Activated CD4-positive, alpha-beta memory T cell treated with anti-CD3 and anti-CD28 coated beads, Interleukin-2, amount 10 ng/mL, durations not matched to agents 7 days and 5 days (primary cell): ENCODE measurements at places on chromosomes 11 and 22. TPM values are rescaled to one million over a fixed set of nuclear protein-coding genes. Genes with fewer than 3 reads are reported as not detected.
A peak's percentile ranks its signal among the peaks of the same experiment; 100 is the strongest.

The OR4C13 gene
- not detected for total RNA-seq

The SCN2B gene
- not detected for total RNA-seq

The TNNT3 gene
- 9.7 TPM for total RNA-seq

The OR5L1 gene
- not detected for total RNA-seq

The ACR gene
- total RNA-seq = not detected

The OR2AG1 gene
- total RNA-seq = not detected

The OR8A1 gene
- not detected for total RNA-seq

The C11orf65 gene
- 0.58 TPM for total RNA-seq

The POU2AF2 gene
- not detected for total RNA-seq

The ST14 gene
- total RNA-seq = not detected

- no peak for DNase-seq
Observed at GRCh38 chr11:26849036-26849435, 127.2 kb upstream of the SLC5A12 start.

GRCh38 chr11:67420646-67421429, 5.4 kb downstream of the CARNS1 start:
- peak; percentile 97 for DNase-seq

- no peak for DNase-seq
Observed at GRCh38 chr11:26719289-26719973, 2.4 kb downstream of the SLC5A12 start.

DNA sequence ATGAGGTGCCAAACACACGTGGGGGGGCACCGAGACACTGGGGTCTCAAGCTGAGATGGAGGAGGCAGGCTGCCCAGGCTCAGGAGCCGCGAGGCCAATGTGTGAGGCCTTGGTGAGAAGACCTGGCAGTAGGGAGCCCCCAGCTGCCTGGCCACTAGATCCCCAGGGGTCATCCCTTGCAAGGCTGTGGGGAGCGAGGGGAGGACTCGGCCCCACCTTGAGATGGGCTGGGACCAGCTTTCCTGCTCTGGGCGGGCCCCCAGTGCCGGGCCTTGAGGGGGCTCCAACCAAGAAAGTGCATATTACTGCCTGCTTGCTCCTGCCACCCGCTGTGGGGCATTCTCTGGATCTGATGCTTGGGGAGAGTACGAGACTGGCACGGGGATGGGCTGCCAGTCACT, 107.0 kb downstream of the CTTN start:
- DNase-seq = no peak

- DNase-seq = no peak
Observed at GRCh38 chr11:85590848-85591483, 36.2 kb downstream of the DLG2 start.

DNA sequence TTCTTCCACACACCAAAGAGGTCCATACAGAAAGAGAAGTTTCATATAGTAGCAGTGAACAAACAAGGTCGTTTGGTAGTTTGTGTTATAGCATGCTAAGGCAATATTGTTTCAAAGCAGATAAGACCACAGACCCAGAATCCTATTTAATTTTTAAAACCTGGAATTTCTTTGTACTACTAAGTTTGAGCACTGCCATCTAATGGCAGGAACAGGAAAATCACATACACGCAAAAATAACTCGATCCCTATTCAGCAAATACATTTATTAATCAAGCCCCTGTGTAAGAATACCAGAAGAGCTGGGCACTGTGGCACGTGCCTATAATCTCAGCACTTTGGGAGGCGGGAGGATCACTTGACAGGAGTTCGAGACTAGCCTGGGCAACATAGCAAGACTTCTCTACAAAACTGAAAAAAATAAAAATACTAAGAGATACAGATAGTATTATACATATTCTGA, 2.9 kb upstream of the BTBD10 start:
- no peak for DNase-seq

DNA sequence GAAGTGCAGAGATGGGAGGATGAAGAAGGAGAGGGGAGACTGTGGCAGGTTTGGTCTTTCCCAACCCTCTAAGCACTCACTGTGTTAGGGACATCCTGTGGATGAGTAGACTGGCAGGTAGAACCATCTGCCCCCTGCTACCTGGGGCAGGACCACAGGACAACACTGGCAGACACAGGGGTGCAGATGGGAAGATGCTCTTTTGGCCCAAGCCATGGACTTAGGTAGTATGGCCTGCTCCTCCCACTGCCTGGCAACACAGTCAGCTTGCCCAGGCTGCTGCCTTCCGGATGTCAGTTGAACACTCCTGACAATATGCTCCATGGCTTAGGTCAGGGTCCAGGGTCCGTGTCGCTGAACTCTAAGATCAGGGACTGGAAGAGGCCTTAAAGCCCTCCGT, 140.7 kb upstream of the NAV2 start:
- DNase-seq = no peak

DNA sequence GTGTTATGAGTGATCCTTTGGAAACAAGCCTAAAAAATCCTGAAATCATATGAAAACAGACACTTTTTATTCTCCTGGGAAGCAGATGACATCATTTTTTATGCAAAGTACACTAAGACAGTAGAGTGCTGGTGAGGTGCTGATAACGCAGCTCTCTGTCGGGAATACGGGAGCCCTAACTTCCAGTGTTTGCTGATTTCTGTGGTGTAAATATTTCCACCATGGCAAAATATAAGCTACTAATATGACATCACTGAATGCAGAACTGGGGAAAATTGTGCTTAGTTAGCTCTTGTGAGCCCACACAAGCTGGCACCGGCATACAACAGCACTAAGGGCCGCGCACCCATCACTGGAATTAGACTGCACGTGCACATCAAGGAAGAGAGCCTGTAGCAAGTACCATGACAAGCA, 82.6 kb downstream of the FAM76B start:
- no peak for DNase-seq

DNA sequence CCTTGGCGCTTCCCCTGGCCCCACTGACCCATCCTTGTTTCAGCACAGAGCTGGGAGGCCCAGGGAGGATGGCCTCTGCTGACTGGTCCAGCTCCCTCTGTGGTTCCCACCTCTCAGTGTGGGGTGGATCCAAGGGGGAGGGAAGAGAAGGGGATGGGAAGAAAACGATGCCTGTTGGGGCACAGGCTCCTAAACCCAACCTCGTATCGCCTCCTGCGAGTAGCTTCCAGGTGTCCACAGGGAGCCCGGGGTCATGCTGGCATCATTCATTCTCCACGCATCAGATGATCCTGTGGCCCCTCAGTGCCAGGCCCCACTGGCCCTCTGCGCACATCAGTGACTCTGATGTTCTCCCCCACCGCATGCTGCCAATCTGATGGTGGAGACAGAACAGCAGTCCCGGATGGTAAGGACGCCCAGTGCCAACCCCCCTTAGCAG, 5.1 kb downstream of the MYEOV start:
- no peak for DNase-seq

- DNase-seq = no peak
Observed at GRCh38 chr22:44782363-44782963, 30.1 kb downstream of the ARHGAP8 start.

DNA sequence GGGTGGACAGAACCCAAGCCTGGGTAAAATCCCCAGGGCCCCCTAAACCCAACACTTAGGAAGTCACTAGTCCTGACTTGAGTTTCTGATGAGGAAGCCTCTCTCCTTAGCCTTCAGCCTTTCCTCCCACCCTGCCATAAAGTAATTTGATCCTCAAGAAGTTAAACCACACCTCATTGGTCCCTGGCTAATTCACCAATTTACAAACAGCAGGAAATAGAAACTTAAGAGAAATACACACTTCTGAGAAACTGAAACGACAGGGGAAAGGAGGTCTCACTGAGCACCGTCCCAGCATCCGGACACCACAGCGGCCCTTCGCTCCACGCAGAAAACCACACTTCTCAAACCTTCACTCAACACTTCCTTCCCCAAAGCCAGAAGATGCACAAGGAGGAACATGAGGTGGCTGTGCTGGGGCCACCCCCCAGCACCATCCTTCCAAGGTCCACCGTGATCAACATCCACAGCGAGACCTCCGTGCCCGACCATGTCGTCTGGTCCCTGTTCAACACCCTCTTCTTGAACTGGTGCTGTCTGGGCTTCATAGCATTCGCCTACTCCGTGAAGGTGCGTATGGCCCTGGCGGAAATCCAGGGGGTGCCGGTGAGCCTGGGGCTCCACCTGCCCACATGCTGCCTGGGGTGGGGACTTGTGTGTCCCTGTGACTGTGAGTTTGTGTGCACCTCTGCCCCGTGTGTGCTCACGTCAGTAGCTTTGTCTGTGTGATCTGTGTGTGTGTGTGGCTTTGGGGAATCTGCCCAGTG, at the start of gene IFITM1:
TSS of gene IFITM1 (plus strand) at position 254 of the 767 bp plus-strand sequence. CDS start at position 385, 131 bp downstream.
- peak; percentile 84 for DNase-seq

DNA sequence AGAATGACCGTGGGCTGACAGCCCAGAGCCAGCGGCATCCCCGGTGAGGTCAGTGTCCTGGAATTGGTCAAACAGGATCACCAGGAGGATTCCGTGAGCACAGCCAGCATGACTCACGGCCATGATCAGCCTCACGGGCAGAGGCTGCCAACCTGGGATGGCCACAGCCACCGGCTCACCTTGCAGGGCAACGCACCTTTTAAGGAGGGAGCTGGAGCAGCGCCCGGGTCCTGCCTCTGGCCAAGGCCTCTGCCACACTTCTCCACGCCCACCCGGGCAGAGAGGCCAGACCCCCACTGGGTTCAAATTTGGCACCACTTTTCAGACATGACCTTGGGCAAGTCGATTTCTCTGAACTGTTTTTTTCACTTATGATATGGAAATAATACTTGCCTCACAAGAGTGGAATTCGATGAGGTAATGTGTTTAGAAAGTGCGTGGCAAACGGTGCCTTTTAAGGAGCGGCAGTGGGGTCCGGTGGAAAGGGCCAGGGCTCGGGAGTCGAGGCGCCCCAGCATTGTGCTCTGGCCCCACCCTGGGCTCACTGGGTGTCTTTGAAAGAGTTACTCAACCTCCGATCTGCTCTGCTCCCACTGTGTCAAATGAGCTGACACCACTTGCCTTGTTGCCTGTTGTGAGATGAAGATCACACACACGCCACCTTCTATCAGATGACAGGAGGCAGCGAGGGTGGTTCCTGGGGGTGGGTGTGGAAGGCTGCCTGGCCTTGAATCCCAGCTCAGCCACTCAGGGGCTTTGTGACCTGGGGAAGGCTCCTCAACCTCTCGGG, 16.0 kb downstream of the TXN2 start:
- no peak for DNase-seq

- no peak for DNase-seq
Observed at GRCh38 chr11:57360991-57361390, 20.0 kb downstream of the PRG3 start.

DNA sequence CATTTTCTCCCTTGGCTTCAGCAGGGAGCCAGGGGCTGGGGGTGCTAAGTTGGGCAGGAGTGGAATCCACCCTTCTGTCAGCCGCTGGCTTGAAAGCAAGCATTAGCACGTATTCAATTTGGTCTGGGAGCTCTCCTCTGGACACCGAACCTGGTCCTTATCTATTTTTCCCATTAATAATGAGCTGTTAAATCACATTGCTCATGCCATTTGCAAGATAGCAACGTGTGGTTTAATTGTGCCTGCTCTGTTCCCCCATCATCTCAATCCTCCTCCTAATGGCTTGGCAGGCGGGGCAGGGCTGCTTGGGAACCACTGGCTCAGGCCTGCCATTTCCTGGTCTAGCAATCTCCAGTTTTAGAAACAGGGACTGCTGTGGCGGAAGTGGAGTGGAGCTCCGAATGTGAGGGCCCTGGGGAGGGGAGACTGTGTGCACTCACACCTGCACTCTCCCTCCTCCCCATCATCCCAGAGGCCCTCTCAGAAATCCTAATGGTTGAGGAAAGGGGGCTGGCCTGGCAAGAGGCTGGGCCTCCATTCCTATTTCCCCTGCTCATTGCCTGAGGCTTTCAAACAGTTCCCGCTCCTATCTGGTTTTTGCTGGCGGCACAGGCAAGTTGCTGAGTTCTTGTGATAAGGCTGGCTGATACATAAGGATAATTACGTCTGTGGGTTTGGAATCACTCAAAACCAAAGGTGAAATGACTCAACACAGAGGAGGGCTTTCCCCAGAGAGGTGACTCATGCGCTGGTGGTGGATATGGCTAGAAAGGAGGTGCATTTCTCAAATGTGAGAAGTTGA, 201.2 kb upstream of the E2F8 start:
- DNase-seq = peak; percentile 51

DNA sequence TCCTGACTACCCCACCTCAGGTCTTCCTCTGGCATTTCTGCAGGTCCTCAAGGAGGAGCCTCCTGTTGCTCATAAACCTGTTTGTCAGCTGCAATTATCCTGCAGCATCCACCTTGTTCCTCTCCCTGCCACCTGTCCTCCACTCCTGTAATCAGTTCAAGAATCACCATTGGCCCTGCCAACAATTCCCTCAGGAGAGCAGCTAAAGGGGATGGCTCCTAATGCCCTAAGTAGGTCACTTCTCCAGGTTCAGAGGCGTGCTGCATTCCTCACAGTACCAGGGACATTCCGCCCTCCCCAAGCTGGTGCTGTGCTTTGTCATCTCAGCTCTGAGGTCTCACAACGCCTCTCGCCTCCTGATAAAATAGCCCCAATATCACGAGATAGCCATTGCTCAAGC, 2.1 kb downstream of the CLDN25 start:
- DNase-seq = no peak

DNA sequence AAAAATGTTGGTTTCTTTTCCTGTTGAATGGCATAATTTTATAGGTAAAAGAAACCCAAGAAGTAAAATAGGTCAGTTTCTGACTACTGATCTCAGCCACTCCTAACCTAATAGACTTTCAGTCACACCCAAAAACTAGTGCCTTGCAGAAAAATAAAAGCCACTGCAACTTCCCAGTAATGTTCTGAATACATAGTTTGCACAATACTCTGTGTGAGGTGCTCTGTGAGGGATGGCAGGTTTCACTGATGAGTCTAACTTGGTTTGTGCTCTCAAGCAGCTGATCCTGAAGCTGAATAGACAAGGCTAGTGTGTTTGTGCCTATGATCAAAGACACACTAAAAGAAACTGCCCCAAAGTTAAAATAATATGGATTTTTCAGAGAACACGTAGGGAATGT, 758.3 kb downstream of the NELL1 start:
- DNase-seq = no peak

GRCh38 chr22:27420817-27421361, 380.7 kb downstream of the MN1 start:
- no peak for DNase-seq

DNA sequence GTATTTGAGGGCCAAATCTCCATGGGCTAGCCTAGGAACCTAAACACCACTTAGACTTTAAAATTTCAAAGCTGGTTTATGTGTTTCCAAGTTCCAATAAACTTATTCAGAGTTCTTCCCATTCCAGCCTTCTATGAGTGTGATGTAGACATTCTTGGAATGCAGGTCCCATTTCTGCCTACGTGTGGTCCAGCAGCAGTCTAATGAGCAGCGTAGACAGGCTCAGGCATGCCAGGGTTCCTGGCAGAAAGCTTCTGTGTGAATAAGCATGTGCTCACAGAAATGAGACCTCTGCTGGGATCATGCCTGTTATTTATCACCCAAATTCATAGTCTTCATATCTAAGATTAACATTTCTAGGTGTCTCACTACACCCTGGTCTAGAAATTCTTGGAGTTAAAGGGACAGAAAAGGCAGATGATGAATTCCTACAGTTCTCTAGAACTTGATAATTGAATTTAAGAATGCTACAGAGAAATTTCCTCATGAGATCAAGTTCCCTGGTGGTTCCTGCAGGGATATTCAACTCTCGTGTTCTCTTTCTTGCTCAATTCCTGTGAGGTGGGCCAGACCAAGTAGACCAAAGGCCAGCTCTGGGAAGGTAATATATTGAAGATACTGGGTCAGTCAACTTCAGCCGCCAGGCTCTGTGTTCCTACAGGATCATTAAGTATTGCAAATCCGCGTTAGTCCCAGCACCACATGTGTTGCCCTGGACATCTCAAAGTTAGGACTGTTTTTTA, 17.6 kb downstream of the RNF185 start:
- no peak for DNase-seq

- DNase-seq = no peak
Observed at GRCh38 chr11:83448686-83449085, 162.5 kb upstream of the CCDC90B start.

GRCh38 chr11:76610871-76611475, 59.6 kb downstream of the LRRC32 start:
- DNase-seq = no peak
